Activated CD4-positive, alpha-beta T cell treated with anti-CD3 and anti-CD28 coated beads, Interleukin-2, amount 50 U/mL, for 4 hours (primary cell): ENCODE measurements at places on chromosomes 1 and 21.

GRCh38 chr1:235533476-235534168 lies 29.4 kb upstream of the B3GALNT2 start:
- no peak for DNase-seq

DNA sequence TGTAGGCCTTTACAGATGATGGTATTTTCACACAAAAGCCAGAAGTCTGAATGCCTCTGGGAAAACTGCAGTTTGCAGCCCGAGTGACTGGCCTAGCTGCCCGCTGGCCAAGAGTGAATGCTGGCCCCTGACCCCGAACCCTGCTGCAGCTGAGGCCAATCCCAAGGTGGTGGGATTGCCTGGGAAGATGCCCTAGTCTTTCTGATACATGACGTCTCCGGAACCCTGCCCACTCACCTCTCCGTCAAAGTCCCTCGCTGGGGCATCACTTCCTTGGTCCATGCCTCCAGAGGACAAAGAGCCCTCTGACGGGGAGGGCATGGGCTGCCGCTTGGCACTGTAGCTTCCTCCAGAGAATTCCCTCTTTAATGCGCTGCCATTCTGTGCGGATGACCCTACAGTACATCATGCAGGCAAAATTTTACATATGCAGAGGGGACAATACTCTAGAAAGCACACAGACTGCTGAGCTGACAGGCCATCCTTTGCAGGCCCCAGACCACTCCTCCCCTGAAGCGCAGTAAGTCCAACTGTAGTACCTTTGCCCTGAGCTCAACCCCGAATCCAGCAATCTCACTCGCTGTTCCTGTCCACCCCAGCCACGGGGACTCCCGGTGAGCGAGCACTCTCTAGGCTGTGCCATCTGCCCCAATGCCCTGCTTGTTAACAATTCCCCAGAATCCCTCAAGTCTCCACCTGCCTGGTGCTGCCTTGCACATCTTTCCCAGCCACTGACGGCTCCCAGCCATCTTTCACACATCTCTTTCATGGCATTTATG lies 54.7 kb downstream of the COQ8A start:
- DNase-seq = no peak

- DNase-seq = no peak
Observed at GRCh38 chr1:21536218-21536617, 27.0 kb downstream of the ALPL start.

DNA sequence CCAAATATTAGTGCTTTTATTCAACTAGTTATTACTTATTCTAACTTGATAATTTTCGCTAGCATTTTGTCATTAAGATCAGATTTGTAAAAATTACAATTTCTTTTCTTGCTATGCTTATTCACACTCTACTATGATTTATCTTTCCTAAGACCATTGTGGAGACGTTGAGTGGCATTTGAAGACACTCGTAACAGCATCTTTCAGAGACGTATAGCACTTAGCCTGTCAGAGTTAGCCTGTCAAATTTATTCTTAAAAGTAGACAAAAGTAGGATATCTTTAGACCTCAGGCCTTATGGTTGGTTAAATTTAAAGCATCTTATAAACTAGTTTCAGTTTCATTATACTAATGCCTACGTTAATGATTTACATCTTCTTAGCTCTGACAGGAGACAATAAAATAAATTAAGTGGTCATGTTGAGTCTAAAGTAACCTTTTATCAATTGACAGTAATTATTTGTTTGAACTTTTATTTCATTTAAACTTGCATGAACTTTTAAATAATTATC lies 1410.1 kb downstream of the MRPL39 start:
- DNase-seq = no peak

DNA sequence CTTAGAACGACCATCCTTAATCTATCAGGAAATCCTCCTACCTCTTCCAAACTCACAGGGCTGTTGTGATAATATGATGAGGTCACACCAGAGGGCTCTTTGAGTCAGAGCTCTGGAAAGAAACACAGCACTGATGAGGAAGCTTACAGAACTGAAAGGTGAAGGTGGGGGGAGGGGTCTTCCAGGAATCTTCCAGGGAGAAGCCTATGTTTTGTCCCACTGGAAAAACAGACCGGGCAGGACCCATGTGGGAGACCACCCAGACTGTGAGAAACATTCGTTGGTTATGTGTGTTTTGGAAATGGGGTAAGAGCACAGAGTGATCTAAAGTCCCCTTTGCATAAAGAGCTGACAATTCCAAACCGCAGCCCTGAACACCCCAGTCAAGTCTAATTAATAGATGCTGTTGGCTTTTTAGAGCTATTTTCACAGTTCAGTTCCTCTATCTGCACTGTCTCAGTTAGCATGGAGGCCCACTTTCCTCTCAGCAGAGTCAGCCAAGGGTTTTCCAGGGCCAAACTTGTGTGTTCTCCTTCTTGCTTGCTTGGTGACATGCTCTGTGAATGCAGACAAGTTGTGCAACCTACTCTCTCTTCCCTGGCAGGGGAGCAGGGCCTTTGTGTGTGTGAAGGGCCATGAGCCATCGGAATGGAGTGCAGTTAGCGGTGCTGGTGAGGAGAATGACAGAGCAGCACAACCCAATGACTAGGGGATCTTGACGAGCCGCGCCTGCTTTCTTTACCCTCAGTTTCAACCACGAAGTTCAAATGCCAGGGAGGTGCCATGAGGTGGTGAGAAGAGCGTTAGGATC lies 12.3 kb downstream of the PHLDA3 start:
- no peak for DNase-seq

DNA sequence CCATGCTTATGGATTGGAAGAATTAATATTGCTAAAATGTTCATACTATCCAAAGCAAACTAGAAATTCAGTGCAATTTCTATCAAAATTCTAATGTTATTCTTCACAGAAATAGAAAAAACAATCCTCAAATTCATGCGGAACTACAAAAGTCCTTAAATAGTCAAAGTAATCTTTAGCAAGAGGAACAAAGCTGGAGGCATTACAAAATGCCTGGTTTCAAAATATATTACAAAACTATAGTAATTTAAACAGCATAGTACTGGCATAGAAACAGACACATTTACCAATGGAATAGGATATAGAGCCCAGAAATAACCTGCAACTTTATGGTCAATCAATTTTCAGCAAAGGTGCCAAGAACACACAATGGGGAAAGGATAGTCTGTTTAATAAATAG lies 3.8 kb downstream of the CTSS start:
- DNase-seq = no peak

DNA sequence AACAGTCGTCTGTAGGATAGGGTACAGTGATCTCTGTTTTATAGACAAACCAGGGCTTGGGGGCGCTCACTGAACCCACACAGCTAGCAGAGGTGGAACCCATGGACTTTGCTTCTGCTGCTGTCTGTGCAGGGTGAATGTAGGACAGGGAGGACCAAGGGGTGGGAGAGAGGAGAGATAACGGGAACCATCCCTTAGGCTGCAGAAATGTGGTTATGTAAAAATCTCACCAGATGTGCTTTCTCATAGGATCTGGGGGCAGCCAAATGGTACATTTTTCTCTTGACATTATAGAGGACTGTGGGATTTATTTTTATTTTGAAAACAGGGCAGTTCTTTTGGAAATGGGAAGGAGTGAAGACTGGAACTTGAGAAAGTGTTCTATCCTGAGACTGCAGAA lies 8.7 kb downstream of the NFASC start:
- no peak for DNase-seq

DNA sequence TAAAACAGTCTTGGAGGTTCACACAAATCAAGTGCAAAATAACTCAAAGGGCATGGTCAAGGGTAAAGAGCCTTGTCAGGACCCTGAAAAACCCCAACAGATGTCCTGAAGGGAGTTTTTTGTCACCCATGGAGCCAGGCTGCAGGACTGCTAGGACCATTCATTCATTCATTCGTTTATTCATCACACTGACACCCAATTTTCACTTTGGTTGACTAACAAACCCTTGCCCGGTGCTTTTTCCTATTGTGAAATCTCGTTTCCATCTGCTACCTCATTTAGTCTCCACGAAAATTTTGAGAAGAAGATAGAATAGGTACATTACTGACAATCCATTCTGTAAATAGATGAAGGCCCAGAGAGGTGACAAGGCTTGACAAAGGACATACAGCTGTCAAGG lies 216.0 kb downstream of the HIVEP3 start:
- DNase-seq = no peak

DNA sequence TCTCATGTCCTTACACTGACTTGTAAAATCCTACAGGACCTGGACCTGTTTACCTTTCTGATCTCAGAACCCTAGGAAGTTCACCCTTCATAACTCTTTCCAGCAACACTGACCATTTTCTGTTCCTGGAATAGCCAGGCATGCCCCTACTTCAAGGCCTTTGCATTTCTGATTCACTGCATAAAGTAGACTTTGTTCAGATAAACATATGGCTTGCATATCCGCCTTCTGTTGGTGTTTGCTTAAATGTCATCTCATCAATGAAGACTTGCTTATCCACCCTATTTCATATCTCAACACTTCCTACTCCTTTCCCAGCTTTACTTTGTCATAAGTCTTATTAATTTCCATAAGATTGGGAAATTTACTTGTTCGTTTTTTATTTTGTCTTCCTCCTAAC lies 57.4 kb downstream of the HSPA13 start:
- DNase-seq = no peak

DNA sequence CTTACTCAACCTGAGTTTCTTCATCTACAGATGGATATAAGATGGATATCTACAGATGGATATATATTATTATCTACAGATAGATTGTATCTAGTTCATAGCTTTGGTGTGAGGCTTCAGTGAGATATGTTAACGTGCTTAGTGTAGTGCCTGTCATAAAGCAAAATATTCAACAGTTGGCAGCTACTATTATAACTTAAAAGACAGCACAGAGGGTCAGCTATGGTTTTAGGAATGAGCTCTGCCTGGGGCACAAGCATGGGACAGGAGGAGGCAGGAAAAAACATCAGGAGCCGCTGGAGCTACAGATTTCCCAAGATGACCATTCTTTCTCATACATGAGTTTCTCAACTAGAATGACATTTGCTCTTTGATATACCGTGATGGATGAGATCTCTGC lies 1.3 kb upstream of the CYB5R1 start:
- DNase-seq = no peak

GRCh38 chr1:66929691-66929998 lies 4.9 kb downstream of the MIER1 start:
- DNase-seq = no peak

DNA sequence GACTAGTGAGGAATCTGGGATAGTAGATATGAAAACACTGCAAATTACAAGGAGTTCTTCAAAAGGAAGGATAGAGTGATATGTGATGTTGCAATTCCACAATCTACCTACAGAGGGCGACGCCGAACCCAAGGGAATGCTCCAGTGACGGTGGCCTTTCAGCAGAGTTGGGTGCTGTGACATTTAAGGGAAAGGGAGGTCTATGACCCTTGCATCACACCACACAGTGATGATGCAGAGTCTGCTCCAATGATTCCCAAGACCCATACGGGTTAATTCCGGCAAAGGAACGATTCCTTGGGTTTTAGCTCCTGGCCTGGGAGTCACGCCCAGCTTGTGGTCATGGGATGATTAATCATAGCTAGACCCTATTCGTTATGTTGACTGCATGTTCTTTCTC lies 123.0 kb upstream of the IGSF21 start:
- no peak for DNase-seq

- no peak for DNase-seq
Observed at GRCh38 chr1:161999301-162000052, 24.2 kb downstream of the OLFML2B start.

DNA sequence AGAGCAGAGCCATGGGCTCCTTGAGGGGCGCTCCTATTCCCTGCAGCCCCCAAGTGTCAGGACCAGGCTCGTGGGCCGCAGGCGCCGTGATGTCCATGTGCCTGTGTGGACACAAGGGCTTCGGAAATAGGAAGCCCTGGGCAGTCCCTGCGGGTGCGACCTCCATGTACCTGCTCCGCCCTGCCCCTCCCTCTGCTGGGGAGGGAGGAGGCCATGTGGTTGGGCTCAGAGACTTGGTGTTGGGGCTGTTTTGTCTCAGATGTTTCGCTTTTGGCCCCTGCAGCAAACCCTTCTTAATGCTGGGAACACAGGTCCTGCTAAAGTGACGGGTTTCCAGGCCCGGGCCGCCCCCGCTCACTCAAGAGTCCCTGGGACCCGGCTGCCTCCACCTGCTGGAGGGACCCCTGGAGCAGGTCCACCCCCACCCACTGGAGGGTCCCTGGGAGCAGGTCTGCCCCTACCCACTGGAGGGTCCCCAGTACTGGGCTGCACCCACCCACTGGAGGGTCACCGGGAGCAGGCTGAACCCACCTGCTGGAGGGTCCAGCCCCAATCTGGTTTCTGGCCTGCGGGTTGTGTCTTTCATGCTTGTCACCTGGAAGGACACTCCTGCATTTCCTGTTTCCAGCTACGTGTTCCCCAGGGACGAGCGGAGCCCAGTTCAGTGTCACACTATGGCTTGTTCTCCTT lies 156.5 kb downstream of the PEX14 start:
- no peak for DNase-seq

GRCh38 chr1:245453541-245453940 lies 298.8 kb downstream of the KIF26B start:
- DNase-seq = no peak

- DNase-seq = no peak
Observed at GRCh38 chr1:211472724-211473123, 19.2 kb downstream of the RD3 start.

DNA sequence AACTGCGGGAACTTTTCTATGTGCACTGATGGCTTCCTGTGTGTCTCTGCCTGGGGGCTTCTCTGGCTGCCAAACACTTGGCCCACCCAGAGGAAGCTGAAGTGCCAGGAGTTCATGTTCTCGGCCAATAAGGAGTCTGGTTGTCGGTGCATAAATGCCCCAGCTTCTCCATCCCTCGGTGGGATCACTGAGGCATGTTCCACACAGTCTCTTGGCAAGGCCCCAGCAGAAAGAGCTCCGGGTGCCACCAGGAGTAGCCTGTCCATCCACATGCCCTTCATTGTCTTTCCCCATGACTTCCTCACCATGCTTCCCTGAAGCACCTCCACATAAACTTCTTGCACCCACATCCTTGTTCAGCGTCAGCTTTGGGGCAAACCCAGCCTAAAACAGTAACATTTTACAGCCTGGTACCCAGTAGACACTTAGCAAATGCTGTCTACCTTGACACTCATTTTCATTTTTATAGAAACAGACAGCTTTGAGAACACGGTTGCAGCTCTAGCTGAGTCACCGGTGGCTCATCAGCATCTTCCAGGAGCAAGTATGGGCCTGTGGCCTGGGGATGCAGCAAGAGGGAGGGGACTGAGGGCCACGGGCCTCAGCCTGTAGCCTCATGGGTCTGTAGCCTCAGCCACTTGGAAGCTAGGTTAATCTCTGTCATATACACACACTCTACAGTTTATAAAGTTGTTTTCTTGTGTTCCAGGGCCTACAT lies 14.8 kb upstream of the CDCP2 start:
- DNase-seq = no peak

- DNase-seq = no peak
Observed at GRCh38 chr1:201486187-201486586, 17.2 kb upstream of the PHLDA3 start.

GRCh38 chr1:88149686-88150085 lies 534.4 kb upstream of the PKN2 start:
- no peak for DNase-seq

- DNase-seq = no peak
Observed at GRCh38 chr21:36640721-36641244, 58.1 kb upstream of the SIM2 start.
